ENCODE measurements at places on chromosomes 6 and 20.

- DNase-seq: no peak
Observed at GRCh38 chr6:143410859-143411270, 39.6 kb downstream of the ADAT2 start.

DNA sequence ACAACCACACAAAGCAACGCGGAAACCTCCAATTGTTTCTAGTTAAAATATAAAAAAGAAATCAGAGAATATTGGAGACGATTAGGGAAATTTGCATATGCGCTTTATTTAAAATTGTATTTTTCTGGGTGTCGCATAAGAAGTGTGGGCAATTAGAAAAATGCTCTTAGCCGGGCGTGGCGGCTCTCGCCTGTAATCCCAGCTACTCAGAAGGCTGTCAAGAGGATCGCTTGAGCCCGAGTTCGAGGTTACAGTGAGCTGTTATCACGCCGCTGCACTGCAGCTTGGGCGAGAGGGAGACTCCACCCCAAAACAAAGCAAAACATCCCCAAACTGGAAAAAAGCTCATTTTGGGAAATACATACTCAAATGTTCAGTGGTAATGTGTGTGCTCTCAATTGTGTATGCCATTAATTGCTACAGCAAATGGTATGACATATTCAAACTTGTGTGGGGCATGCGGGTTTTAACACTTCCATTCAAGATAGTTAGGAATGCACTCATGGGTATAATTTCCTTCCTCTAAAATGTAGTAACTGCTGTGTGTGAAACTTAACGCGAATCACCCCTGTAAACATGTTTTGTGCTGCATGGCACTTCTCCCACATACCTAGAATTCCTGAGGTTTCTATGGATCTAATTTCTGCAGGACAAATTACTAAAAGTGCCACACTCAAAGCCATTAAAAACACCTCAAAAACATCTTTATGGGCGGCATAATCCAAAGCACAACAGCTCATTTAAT is 54.7 kb upstream of the HFE start:
- DNase-seq: no peak

GRCh38 chr20:48075591-48076174 is 290.4 kb upstream of the SULF2 start:
- DNase-seq: no peak

DNA sequence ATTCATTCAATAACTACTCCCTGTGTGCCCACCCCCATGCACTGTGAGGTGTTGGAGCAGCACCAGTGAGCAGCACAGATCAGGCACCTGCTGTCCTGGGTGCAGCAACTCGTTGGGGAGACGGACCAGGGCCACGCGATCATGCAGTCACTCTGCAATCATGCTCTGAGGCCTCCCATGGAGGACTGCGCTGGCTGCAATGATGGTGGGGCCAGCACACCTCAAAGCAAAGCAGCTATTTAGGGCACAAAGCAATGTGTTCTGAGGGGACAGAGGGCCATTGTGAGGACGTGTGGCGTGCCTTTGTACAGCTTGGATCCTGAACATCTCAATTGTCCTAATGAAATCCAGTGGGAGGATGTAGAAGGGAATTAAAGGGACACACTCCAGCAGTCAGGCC is 41.0 kb upstream of the MPC1 start:
- DNase-seq: no peak

- no peak for DNase-seq
Observed at GRCh38 chr6:16061818-16062217, 67.1 kb upstream of the MYLIP start.

- no peak for DNase-seq
Observed at GRCh38 chr20:47773371-47773786, 11.9 kb downstream of the SULF2 start.

- peak; percentile 58 for DNase-seq
Observed at GRCh38 chr6:106512048-106512967, 117.0 kb downstream of the RTN4IP1 start.

GRCh38 chr6:71123051-71123450 is 165.6 kb upstream of the OGFRL1 start:
- DNase-seq: no peak

DNA sequence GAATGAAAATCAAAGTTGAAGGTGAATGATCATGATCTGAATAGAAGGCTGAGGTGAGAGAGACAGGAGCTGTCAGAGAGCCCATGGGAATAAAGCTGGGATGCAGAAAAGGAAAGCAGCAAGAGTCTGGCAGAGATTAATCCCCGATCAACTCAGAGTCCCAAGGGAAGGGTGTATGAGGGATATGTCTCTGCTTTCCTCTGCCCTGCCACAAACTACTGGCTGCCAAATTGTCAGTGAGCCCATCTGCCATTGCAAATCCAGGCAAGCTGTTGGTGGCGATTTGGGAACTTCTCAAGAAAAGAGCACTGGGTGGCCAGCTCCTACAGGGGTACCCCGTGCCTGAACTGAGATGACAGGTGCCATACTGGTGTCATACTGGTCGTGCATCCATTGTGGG is 705.5 kb upstream of the MAN1A1 start:
- no peak for DNase-seq

DNA sequence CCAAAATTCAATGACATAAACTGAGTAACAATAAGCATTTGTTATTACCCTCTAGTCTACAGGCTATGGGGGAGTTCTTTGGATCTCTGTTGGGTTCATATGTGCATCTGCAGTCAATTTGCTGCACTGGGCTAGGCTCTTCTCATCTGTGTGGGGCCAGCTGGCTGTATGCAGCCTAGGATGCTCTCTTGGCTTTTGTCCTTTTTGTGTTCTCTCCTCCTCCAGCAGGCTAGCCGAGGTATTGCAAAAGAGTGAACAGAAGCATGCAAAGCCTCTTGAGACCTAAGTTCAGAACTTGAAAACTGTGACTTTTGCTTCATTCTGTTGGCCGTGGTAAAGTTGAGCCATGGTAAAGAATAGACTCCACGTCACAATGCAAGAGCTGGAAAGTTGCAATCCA is 62.8 kb upstream of the FOXO3 start:
- no peak for DNase-seq

Measured in stimulated activated CD4-positive, alpha-beta T cell treated with anti-CD3 and anti-CD28 coated beads, Interleukin-15, amount 100 ng/mL, for 1 hour (primary cell).